ENCODE measurements at places on chromosomes 3 and 15.
A peak's percentile ranks its signal among the peaks of the same experiment; 100 is the strongest.

GRCh38 chr15:89198934-89199333 lies 22.4 kb downstream of the RLBP1 start:
- no peak for DNase-seq

DNA sequence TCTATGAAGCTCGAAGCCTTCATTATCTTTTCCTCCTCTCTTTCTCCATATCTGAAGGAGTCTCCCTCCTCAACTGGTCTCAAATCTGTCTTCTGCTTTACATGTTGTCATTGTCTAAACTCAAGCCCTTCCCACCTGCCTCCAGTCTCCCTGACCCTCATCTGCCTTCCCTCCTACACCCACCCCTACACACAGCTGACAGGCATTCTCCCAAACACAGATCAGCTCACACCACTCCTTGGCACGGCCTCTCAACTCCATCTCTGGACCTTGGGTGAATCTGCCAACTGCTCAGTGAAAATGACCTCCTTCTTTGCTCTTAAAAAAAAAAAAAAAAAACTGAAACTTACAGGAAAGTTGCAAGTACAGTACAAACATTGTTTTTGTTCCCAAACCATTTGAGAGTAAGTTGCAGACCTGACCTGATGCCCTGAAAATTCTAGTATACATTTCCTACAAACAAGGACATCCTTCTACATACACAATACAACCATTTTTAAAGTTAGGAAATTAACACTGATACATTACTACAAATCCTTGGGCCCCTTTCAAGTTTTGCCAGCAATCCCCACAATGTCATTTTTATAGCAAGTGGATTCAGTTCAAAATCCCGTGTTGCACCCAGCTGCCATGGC lies 49.4 kb upstream of the UBE2E1 start:
- DNase-seq: no peak

DNA sequence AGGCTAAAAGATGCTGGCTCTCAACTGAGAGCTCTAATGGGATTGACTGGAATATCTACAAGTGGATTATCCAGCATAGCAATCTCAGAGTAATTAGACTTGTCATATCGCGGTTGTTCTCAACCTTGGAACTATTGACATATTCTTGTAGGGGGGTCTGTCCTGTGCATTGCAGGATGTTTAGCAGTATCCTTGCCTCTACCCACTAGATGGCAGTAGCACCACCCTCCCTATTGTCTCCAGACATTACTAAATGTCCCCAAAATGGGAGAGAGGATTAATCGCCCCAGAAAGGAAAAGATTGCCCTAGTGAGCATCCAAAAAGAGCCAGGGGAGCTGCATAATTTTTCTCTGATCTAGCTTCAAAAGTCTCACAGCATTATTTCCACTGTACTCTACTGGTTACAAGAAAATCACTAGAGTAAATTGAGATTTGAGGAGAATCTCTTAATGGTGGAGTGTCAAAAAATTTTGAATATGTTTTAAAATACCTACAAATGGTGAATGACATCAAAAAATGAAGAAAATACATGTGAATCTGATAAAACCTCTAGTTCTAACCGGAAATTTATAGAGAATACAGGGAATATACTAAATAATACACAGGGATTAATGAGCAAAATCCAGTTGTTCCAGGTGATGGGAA lies 388.2 kb upstream of the AGTR1 start:
- peak; percentile 76 for DNase-seq

- peak; percentile 56 for DNase-seq
Observed at GRCh38 chr3:45981346-45982074, 14.1 kb downstream of the FYCO1 start.

DNA sequence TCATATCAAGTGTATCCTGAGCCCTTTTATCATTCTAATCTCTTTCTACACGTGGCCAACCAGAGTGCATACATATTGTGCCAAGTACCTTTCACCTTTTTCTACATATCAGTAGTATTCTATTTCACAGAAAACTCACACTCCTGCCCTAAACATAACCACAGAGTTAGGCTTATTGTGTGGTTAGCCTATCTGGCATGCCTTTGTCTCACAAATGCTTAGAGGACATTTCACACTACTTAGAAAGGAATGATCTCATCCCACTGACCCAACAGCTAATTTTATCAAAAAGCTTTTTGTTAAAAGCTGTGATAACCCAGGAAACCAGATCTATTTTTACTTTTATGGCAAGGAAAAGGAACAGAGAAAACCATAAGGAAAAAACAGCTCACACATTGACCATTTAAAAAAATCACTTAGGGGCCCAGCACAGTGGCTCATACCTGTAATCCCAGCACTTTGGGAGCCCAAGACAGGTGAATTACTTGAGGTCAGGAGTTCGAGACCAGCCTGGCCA lies 17.8 kb upstream of the MAP4 start:
- peak; percentile 78 for DNase-seq

GRCh38 chr3:3468596-3468995 lies 289.1 kb upstream of the CRBN start:
- no peak for DNase-seq

- DNase-seq: no peak
Observed at GRCh38 chr3:29291982-29292363, 11.1 kb downstream of the RBMS3 start.

GRCh38 chr3:151227266-151227806 lies 24.3 kb upstream of the GPR171 start:
- DNase-seq: peak; percentile 20

DNA sequence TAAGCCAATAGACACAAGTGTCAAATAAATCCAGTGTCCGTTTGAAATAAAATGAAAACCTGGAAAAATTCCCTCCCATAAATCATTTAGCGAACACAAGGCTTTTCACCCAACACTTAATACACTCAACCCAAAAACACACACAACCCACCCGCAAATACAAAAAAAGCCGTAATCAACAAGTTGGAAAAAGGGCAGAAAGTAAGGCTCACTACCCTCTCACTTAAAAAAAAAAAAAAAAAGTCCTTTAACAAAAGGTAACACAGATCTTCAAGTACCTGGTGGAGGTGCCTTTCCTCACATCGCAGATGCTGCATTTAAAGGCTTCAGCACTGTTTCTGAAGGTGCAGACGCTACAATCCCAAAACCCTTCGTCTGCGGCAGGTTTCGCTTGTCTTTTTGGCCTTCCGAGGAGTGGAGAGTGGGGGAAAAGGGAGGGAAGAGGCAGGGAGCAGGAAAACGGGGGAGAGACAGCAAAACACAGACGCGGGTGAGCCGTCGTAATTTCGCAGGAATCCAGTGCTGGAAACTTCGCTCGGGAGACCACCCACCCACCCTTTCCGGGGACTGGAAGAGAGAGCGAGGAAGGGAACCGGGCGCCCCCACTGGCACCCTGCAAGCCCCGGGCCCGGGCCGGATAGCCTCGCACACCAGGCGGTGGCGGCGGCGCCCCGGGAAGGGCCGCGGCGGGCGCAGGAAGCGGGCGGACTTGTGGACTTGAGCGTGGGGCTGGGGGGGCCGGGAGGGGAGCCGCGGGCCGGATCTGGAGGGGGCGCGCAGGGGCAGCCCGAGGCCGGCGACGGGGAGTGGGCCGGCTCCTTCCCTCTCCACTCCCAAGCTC lies 401.8 kb downstream of the SHQ1 start:
- peak; percentile 31 for DNase-seq

GRCh38 chr3:57939775-57940174 lies 68.4 kb upstream of the FLNB start:
- no peak for DNase-seq

DNA sequence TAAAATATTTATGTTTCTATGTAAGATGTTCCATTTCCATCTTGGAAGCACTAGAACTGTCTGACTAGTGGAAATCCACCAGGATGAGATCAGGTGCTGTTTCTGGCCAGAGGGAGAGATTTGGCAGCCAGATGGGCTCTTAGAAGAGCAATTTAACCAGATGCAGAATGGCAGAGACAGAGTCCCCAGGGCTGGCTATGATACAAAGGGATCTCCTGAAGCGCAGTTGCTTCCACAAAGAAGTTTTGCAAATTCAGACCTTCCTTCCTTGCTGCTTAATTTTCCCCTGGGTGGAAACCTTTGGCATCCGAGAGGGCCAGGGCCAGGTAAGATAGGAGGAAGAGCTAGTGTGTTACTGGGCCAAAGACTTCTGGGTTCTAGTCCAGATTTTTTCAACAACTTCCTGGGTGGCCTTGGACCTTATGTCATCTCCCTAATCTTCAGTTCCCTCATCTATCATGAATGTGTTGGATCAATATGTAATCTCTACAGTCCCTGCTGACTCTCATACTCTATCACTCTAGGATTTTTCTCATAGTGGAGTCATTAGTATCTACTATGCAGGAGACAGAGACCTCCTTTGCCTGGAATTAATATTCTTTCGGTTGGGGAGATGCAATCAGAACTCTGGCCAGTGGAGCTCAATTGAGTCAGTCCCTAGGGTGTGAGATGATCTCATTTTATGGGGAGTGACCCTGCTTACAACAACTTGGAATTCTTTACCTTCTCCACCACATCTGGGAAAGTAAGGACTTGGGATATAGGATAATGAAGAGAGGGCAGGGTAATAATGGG lies 41.1 kb upstream of the NDUFB4 start:
- DNase-seq: no peak

GRCh38 chr3:37154668-37155314 lies 19.6 kb downstream of the LRRFIP2 start:
- DNase-seq: no peak

DNA sequence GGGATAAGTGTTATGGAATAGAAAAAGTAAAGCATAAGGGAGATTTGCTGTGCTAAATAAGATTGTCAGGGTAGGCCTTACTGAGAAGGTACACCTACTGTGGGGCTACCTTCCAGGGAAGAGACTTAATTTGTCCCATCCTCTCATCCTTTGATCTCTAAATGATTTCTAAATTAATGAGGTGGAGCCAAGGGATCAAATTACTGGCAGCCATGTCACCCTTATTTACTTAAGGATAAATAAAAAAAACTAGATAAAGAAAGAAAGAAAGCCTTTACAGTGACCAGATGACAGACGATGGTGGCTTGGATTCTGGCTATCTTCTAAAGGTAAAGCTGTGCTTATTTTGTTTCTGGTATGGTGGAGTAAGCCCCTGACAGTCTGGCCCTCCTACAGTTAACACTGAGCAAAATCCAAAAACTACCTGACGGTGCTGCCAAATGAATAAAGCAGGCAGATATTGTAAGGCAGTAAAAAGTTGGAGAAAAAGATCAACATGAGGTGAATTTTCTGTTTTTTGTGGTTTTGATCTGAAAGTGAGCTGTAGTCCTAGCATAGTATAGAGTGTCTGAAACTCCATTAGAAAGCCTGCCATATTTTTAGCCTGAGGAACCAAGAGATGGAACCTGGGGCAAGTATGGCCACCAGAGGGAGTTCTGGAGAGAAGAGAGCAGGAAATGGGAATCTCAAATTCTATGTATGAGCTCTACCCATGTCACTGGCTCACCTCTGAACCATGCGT lies 285.1 kb upstream of the MANF start:
- DNase-seq: peak; percentile 70

- DNase-seq: no peak
Observed at GRCh38 chr3:111617912-111618601, 22.9 kb upstream of the ZBED2 start.

DNA sequence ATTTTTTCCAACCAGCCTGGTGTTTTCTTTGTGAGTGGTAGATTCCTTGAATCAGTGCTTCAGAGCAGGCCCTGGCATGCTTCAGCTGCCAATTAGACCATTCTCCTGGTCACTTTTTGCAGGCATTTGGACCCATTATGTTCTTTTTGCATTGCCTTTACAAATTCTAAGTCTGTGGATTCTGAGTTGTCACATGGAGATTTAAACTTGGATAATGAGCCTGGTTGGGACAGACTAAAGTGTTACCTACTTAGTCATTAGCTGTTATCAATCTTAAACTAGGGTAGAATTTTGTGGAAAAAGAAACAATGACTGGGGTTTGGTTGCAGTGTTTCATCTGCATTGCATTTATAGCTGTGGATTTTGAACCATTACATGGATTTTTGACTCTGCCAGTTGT lies 40.6 kb downstream of the ARHGEF26 start:
- DNase-seq: no peak

- peak; percentile 47 for DNase-seq
Observed at GRCh38 chr3:4776980-4777581, 202.2 kb upstream of the BHLHE40 start.

GRCh38 chr3:55487381-55488241 lies 505 bp upstream of the WNT5A start:
- DNase-seq: peak; percentile 86
